ENCODE measurements at places on chromosomes 16 and 17. TPM values are rescaled to one million over a fixed set of nuclear protein-coding genes. Genes with fewer than 3 reads are reported as not detected.

DNA sequence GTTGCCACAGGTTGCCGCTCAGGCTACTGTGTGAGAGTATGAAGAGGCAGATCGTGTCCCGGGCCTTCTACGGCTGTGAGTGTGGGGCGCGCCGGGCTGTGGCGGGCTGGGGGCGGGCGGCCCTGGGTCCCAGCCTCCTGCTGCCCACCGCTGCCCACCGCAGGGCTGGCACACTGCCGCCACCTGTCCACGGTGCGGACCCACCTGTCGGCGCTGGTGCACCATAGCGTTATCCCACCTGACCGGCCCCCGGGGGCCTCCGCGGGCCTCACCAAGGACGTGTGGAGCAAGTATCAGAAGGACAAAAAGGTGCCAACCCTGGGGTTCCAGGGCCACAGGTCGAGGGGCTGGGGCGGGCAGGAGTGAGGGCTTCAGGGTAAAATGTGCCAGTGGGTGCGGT, 28.7 kb downstream of the MNT start:
- H3K36me3 ChIP-seq: no peaks in the 10 kb centered on the region
- no peak overlapping the region for H3K4me3 ChIP-seq
- H3K27me3 ChIP-seq: no peaks in the 10 kb centered on the region
- no peak overlapping the region for H3K27ac ChIP-seq

GRCh38 chr17:76014925-76015261, 12.2 kb downstream of the EVPL start:
- H3K4me3 ChIP-seq: no peak overlapping the region
- no peaks in the 10 kb centered on the region for H3K36me3 ChIP-seq
- peaks cover 3% of the 10 kb centered on the region for H3K27me3 ChIP-seq
- no peak overlapping the region for H3K27ac ChIP-seq

GRCh38 chr16:50681021-50681885, at the start of gene SNX20:
Gene SNX20 (minus strand): TSS chr16:50681312. CDS start chr16:50677526, 3,786 bp downstream.
- no peak within 1 kb of the TSS for H3K27ac ChIP-seq
- no peaks in the 10 kb centered on the region for H3K4me1 ChIP-seq
- DNase-seq: no peak
- H3K36me3 ChIP-seq: no peaks in the 10 kb centered on the region
- H3K4me3 ChIP-seq: no peak within 1 kb of the TSS
- H3K27me3 ChIP-seq: no peaks in the 10 kb centered on the region

DNA sequence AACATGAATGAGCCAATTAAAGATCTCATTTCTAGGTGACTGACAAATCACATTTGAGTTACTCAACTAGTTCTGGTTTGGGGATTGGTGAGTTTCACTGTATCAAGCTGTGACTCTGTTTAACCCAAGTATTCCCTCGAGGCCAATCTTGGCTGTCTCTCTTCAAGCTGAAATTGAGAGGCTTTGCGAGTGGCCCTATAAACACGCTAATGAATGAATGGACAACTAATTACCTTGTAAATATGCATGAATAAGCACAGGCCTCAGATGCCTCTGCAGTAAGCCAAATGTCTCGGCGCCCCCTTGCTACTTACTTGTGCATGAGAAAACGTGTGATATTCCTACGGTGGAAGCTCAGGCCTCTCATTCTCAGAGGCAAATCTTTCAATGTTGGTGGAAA, 450.3 kb upstream of the PSMD7 start:
- no peak overlapping the region for H3K27ac ChIP-seq
- DNase-seq: peak; percentile 1
- H3K4me1 ChIP-seq: no peaks in the 10 kb centered on the region
- no peaks in the 10 kb centered on the region for H3K36me3 ChIP-seq

- no peak overlapping the region for H3K4me3 ChIP-seq
- no peaks in the 10 kb centered on the region for H3K4me1 ChIP-seq
- DNase-seq: no peak
- no peak overlapping the region for H3K27ac ChIP-seq
- H3K27me3 ChIP-seq: no peaks in the 10 kb centered on the region
These were observed 41.6 kb downstream of the PRKCB start for GRCh38 chr16:23877107-23878070.

DNA sequence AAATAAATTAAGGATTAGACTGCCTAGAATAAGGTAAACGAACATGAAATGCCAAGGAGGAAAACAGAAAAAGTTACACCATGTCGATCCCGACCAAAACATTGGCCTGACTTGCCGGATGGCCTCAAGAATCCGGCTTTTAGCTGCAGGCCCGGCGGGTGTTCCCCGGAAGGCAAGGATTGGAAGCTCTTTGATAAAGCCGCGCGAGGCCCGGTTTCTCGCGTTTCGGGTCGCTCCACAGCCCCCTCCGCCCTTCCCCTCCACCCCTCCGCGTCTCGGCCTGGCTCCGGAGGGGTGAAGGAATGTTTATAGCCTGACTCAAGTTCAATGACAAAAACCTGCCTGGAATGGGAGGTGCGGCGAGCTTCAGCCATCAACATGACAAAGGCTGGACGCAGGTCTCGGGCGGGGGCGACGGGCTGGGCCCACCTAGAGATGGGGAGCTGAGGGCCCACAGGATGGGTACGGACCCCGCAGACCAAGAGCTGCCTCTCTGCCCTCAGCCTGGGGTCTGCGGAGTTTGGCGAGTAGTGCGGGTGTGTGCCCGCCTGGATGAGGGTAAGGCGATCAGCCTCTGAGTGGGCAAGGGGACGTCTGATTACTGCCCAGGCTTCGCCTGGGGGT, 2.6 kb downstream of the PRAC1 start:
- no peaks in the 10 kb centered on the region for H3K4me1 ChIP-seq
- peaks cover 99% of the 10 kb centered on the region for H3K27me3 ChIP-seq
- H3K36me3 ChIP-seq: no peaks in the 10 kb centered on the region
- DNase-seq: no peak
- no peak overlapping the region for H3K4me3 ChIP-seq
- H3K27ac ChIP-seq: no peak overlapping the region

- H3K4me3 ChIP-seq: no peak overlapping the region
- H3K36me3 ChIP-seq: no peaks in the 10 kb centered on the region
- no peaks in the 10 kb centered on the region for H3K4me1 ChIP-seq
- H3K27ac ChIP-seq: no peak overlapping the region
- H3K27me3 ChIP-seq: no peaks in the 10 kb centered on the region
- no peak for DNase-seq
These were observed 64.6 kb upstream of the IRX3 start for GRCh38 chr16:54351171-54351570.

DNA sequence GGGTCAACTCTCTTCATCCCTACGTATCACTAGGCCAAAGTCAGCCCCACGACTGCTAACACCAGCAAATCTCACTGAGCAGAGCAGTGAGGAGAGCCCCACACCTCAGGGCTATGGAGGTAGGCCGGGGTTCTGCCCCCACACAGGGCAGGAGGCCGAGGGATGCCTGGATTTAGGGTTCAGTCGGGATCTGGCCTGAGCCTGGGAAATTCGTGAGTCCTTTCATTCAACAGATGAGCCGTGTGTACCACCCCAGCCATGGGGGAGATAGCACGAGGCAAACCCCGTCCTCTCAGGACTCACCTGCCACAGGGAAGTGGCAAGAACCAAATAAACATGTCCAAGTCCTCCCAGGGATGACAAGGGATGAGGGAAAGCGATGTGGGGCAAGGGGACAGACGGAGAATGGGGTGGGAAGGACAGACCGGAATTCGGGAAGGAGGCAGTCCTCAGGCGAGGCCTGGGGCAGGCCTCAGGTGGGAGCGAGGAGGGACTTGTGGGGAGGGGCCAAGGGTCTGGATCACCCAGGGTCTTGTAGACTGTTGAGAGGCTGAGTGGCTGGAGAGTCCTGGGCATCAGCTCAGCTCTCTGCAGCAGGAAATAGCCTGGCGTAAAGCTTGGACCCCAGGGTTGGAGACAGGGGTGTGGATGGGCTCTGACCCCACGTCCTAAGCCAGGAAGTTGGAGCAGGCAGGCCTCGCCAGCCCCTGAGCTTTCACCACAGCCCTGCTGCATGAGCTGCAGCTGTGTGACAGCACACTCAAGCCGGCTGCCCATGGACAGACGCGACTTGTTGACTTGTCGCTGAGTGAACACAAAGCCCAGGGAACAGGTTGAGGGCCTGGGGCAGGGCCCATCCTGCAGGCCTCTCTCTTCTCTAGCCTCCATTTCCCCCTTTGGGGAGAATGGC, 7.9 kb upstream of the FAM83G start:
- DNase-seq: no peak
- no peaks in the 10 kb centered on the region for H3K27me3 ChIP-seq
- H3K36me3 ChIP-seq: no peaks in the 10 kb centered on the region
- H3K4me3 ChIP-seq: no peak overlapping the region

DNA sequence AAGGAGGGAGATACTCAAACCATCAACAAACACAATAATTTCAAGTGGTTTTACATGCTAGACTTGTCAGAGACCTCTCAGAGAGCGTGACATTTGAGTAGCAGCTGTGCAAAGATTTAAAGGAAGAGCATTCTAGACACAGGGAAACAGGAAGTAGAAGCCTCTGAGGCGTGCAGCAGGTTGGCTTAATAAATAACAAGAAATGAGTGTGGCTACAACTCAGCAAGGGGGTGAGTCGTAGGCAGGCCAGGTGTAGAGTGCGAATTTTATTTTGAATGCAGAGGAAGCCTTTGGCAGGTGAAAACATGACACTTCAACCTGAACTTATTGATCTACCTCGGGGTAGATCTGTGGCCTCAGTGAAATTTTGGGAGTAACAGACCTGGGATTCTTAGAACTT, 73.2 kb upstream of the MRTFB start:
- H3K4me3 ChIP-seq: no peak overlapping the region
- no peak overlapping the region for H3K27ac ChIP-seq
- H3K27me3 ChIP-seq: no peaks in the 10 kb centered on the region
- DNase-seq: no peak

- H3K27ac ChIP-seq: no peak overlapping the region
- peak; percentile 74 for DNase-seq
- no peak overlapping the region for H3K4me3 ChIP-seq
- H3K4me1 ChIP-seq: no peaks in the 10 kb centered on the region
These were observed 15.6 kb upstream of the PDK2 start for GRCh38 chr17:50079334-50080095.

DNA sequence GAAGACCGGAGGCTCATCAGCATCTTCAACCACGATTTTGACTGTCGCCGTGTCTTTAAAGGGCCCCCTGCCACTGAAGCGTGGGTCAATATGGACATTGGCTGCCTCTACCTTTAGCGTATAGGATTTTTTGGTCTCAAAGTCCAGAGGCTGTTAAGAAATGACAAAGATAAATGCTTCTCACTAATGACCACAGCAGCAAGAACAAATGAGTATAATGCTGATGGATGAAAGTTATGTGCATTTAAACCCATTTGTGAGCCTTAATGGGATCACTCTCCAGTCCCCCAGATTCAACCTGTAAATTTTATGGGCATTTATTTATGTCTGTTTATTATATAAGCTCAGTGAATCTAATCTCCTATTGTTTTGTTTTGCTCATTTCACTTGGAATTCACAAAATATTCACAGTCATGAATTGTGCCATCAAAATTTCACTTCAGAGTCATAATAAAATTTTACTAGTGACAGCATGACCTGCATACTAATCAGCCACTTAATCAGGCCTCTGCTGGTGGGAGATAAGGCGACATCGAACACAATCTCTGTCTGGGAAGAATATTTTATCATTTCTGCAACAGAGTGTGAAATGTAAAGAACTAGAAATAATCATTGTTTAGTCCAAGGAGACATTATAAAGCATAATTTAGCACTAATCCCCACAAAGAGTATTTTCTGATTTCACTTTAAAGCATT, 218.5 kb downstream of the CDH8 start:
- DNase-seq: no peak
- no peaks in the 10 kb centered on the region for H3K4me1 ChIP-seq
- no peak overlapping the region for H3K4me3 ChIP-seq
- no peak overlapping the region for H3K27ac ChIP-seq

GRCh38 chr16:74699666-74700065, 996 bp downstream of the MLKL start:
- H3K27me3 ChIP-seq: no peaks in the 10 kb centered on the region
- 0 out of 2 replicates have a peak, but pooled peaks cover under 1% of the 10 kb centered on the region for H3K36me3 ChIP-seq
- H3K27ac ChIP-seq: peak overlapping the region; percentile 83

GRCh38 chr16:86496262-86496928, 13.9 kb upstream of the FOXF1 start:
- H3K27ac ChIP-seq: no peak overlapping the region
- H3K4me1 ChIP-seq: no peaks in the 10 kb centered on the region
- DNase-seq: no peak

- DNase-seq: no peak
- no peaks in the 10 kb centered on the region for H3K36me3 ChIP-seq
- H3K4me1 ChIP-seq: peaks cover 7% of the 10 kb centered on the region
- no peak overlapping the region for H3K4me3 ChIP-seq
- H3K27me3 ChIP-seq: no peaks in the 10 kb centered on the region
These were observed 21.2 kb downstream of the AKAP1 start for GRCh38 chr17:57106107-57106835.

- 0 out of 2 replicates have a peak, but pooled peaks cover 3% of the 10 kb centered on the region for H3K27me3 ChIP-seq
- peak; percentile 78 for DNase-seq
- H3K4me3 ChIP-seq: peak overlapping the region; percentile 73
- H3K27ac ChIP-seq: no peak overlapping the region
- H3K4me1 ChIP-seq: no peaks in the 10 kb centered on the region
These were observed 631 bp downstream of the NXPH3 start for GRCh38 chr17:49576088-49576916.

- DNase-seq: peak; percentile 94
- peak overlapping the region; percentile 88 for H3K27ac ChIP-seq
- peaks cover 44% of the 10 kb centered on the region for H3K4me1 ChIP-seq
These were observed 7.4 kb upstream of the MMP2 start for GRCh38 chr16:55471448-55472097.

- H3K27ac ChIP-seq: peak overlapping the region; percentile 38
- H3K4me3 ChIP-seq: peak overlapping the region; percentile 86
- no peaks in the 10 kb centered on the region for H3K27me3 ChIP-seq
These were observed 570 bp upstream of the NME3 start for GRCh38 chr16:1771864-1772361.

- H3K4me1 ChIP-seq: no peaks in the 10 kb centered on the region
- no peaks in the 10 kb centered on the region for H3K27me3 ChIP-seq
- H3K27ac ChIP-seq: no peak overlapping the region
- no peak overlapping the region for H3K4me3 ChIP-seq
These were observed 62.9 kb upstream of the CPHXL start for GRCh38 chr16:75789237-75789636.

- H3K4me3 ChIP-seq: no peak overlapping the region
- 0 out of 2 replicates have a peak, but pooled peaks cover 4% of the 10 kb centered on the region for H3K27me3 ChIP-seq
- no peak overlapping the region for H3K27ac ChIP-seq
- no peak for DNase-seq
- H3K36me3 ChIP-seq: no peaks in the 10 kb centered on the region
- no peaks in the 10 kb centered on the region for H3K4me1 ChIP-seq
These were observed 81.9 kb upstream of the HNF1B start for GRCh38 chr17:37826497-37827430.

DNA sequence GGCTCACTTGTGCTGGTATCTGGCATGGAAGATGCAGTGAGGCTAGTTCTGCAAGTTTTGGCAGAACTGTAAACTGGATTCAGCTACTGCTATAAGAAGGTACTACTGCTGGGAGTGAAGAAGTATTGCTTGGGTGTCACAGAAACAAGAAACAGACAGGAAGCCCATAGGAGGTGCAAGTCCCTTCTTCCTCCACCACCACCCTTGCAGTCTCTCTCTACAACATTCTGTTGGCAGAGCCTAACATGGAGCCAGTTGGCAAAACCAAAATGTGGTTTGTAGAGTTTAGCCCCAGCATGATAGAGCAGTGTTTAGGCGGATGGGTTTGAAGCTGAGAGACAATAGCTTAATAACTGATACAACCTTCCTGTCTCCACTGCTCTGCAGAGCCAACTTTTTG, 72.6 kb downstream of the NLK start:
- H3K4me3 ChIP-seq: no peak overlapping the region
- H3K27me3 ChIP-seq: no peaks in the 10 kb centered on the region
- DNase-seq: no peak
- no peaks in the 10 kb centered on the region for H3K36me3 ChIP-seq

DNASE1L2 gene
- 0.13 TPM for total RNA-seq

EVI2A gene
- total RNA-seq: 0.89 TPM

TRAP1 gene
- total RNA-seq: 59.8 TPM

SLC13A2 gene
- not detected for total RNA-seq

ODAD4 gene
- total RNA-seq: 0.25 TPM

CBLN1 gene
- not detected for total RNA-seq

RPL23 gene
- 553 TPM for total RNA-seq

PSMC3IP gene
- 8.9 TPM for total RNA-seq

MT1M gene
- 3.8 TPM for total RNA-seq
